ENCODE measurements at places on chromosomes 12 and 14. TPM values are rescaled to one million over a fixed set of nuclear protein-coding genes. Genes with fewer than 3 reads are reported as not detected.

TGM1 gene
- total RNA-seq = 6.7 TPM

KCNJ8 gene
- total RNA-seq = not detected

DPY19L2 gene
- 0.56 TPM for total RNA-seq

KRT77 gene
- not detected for total RNA-seq

CHST11 gene
- total RNA-seq = 122 TPM

NXPH4 gene
- total RNA-seq = 0.37 TPM

MYL6 gene
- 1,662 TPM for total RNA-seq

ATP5F1B gene
- total RNA-seq = 470 TPM

PTHLH gene
- total RNA-seq = not detected

ORMDL2 gene
- total RNA-seq = 90.9 TPM

All from T-helper 1 cell treated with Interleukin-12 subunit alpha and Interleukin-12 subunit beta and Interleukin-4 antibody, amounts not matched to agents 30 ng/mL and 1 ng/mL, for 36 hours (primary cell).